ENCODE measurements at places on chromosomes 4 and X.

DNA sequence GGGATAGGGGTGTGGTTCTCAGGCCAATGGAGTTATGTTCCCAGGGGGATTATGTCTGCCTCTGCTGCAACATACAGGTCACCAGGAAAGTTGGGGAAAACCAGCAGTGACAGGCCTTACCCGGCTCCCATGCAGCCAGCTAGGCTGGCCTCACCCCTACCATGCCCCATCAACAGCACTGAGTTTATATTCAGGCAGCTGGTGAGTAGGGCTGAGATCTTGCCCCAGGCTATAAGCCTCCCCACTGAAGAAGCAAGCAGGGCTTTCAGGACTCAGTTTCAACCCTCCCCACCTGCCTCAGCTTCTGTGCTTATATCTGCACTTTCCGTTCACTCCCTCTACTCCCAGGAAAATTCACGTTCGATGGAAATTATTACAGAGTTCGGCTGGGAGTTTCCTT is 122.4 kb upstream of the PGRMC2 start:
- no peak for DNase-seq

GRCh38 chrX:129780441-129781105 is 824 bp downstream of the SASH3 start:
- DNase-seq: no peak

- DNase-seq: no peak
These were observed 27.7 kb upstream of the VCX start for GRCh38 chrX:7815166-7815805.

DNA sequence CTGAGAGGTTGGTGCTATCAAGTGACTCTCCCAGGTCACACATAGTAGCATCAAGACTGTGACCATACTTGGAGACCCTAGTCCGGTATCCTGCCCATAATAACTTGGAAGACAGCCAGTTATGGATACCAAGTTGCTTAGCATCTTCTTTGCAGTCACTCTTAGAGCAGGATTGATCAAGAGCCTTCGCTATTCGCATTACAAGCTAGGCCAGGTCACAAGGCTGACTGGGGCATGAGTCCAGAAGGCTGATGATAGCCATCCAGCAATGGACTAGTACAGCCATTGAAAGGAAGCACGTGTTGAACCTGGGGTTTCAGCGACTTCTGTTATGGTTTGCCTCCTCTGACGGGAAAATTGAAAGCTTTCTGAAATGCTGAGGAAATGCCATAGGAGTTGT is 157.6 kb downstream of the POLA1 start:
- no peak for DNase-seq

- DNase-seq: no peak
These were observed 33.8 kb upstream of the FAT4 start for GRCh38 chr4:125280892-125281403.

DNA sequence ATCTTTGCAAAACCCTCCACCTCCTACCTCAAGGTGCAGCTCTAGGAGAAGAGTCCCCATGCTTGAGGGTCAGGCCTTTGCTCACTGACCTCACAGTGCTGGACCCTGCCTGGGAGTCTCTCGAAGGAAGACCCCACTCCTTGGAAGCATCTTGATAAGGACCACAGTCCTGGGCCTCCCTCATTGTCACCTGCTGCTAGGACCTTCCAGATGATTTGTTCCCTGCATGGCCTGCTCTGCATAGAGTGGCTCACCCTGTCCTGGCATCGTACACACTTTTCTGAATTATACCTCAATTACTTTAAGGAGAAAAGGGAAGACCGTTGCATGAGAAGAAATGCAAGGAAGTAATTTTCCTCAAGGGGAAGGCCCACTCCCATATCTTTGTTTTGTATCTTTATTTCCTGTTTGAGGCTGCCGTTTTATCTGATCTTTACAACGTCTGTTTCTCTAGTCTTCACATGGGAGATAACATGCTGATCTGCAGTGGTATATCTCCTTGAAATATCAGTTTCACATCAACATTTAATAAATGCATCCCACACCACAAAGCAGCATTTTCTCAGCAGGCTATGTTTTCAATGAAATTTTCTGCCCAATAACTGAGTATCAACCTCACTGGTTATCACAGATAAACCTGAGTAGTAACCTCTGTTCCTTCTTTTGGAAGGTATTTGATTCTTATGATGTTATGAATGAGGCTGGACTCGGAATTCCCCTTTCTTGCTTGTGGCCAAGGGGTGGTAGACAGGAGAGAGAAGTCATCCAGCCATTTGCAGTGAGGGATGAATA is 15.0 kb upstream of the AKAP17A start:
- no peak for DNase-seq

DNA sequence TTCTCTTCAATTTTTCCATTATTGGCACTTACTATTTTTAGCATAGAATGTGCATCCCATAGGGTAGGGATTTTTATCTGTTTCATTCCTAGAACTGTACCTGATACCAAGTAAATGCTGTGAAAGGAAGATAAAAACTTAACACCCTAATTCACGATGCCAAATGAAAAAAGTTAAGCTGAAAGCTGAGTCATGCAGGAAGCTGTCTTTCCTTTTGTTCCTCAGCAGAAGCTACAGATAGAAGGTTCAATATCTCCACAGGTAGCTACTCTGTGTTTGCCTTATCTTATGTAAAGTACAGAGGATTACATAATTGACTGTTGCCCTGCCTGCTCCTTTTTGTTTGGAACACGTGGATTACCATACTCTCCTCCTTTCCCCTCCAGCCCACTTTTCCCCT is 77.0 kb downstream of the LRP2BP start:
- no peak for DNase-seq
